ENCODE measurements at places on chromosomes 1 and 21.

- DNase-seq: no peak
Observed at GRCh38 chr1:3524556-3525203, 70.2 kb downstream of the ARHGEF16 start.

GRCh38 chr1:14842891-14843290 is 244.4 kb downstream of the KAZN start:
- no peak for DNase-seq

DNA sequence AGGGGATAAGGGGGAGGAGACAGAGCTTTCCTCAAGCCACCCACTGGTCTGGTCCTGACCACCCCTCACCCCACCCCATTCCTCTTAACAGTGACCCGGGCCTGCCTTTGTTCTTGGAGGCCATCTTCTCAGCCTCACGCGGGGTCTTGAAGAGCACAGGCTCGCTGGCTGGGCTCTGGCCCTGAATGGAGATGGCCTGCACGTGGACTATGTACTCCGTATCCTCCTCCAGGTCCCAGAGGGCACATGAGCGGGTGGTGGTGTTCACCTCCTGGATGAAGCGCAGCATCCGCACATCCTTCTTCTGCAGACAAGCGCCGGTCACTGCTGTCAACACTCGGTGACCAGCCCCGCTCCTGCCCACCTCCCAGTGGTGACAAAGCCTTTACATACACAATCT is 2.6 kb downstream of the FNDC5 start:
- no peak for DNase-seq

DNA sequence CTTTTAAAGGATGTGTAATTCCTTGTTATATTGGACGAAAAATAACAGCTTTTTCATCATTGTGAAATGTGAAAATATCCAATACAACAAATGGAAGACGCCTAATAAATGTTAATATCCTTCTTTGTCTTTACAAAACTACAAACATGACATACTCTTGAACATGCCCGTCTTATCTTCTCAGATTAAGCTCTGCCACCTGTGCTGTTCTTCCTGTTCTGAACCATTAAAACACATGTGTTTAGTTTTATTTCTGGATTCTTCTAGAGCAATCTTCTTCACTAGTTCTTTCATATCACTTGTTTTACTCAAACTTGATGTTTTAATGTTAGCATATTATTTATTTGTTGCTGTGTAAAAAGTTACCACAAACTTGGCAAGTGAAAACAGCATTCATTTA is 147.0 kb downstream of the CLEC20A start:
- DNase-seq: no peak

GRCh38 chr1:6777813-6778212 is 7.4 kb upstream of the CAMTA1 start:
- DNase-seq: no peak

DNA sequence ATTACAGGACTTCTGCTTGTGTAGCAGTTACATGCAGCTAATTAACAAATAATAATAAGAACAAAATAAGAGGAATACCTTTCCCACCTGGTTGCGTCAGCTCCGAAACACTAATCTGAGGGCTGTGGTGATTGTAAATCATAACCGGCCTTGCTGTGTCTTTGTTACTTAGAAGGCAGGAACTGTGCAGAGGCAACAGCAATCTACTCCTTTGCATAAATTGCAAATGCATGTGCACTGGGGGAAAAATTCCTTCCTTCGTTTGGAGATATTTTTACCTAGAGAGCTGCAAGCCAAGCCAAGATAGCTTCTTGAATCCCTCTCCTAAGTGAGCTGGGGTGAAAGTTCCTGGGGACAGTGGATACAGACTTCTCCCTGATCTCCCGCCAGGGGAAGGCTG is 46.0 kb downstream of the NKAIN1 start:
- no peak for DNase-seq

DNA sequence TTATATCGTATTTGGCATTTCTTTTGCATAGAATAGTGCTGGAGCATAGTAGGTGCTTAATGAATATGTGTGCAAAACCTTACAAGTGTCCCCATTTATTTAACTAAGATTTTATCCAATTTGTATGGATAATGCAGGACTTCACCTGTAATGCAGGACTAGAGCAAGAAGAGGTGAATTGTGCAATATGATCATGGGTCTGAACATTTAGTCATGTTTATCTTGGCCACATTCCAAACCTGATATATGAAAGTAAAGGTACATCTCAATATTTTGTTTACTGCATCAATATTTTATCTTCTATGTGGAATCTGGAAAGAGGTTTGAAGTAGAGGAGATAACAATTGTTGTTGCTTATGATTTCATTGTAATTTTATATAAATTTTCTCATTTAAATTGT is 1626.7 kb upstream of the B3GALT2 start:
- no peak for DNase-seq

DNA sequence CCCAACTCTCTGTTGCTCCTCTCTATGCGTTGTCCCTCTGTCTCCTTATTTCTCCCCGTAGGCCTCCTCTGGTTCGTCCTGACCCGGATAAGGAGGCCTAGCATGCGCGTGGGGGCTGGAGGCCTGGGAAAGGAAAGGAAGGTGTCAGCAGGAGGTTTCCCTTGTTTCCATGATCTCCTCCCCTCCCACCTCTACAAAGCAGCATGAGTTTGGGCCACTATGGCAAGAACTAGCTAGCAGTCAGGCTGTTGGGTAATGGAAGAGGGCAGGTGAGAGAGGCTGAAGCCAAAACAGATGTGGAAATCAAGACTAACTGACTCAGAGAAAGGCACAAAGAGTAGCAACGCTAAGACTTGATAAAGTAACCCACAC is 687 bp upstream of the SEMA6C start:
- DNase-seq: no peak

DNA sequence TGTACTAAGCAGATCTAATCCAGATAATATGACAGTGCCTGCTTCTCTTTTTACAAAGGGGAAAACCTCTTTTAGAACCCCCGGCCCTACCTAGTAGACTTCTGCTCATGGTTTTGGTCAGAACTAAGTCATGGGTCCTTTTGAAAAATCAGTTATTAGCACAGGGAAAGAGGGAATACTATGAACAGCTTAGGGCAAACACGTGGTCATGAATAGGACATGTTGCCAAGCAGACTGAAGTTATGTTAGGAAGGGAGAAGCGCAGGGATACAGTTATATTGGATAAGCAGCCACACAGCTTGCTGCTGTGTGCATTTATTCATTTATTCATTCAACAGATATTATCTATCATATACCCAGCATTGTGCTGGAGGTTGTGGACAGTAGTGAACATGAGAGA is 25.3 kb upstream of the IGSF3 start:
- DNase-seq: no peak

GRCh38 chr1:231422798-231423309 is 767 bp upstream of the EGLN1 start:
- no peak for DNase-seq

DNA sequence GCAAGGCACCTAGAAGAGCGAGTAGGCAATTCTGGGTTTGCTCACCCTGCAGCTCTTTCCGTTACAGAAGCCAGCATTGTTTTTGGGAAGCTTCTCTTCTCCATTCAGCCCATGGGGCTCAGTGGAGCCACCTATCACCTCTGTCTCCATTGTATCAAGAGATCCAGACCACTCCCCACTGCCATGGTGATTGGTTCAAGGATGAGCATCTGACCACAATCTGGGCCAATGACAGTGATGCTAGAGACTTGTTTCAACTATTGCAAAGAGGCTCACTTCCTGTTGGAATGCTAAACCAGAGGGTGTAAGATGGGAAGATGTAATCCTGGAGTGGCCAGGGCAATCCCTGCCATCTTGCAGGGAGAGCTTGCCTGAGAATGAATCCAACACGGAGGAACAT is 6.6 kb downstream of the SPATA21 start:
- no peak for DNase-seq

- no peak for DNase-seq
Observed at GRCh38 chr1:110113551-110113950, 1.3 kb downstream of the UBL4B start.

- DNase-seq: no peak
Observed at GRCh38 chr1:107273515-107273914, 132.7 kb downstream of the NTNG1 start.

GRCh38 chr1:119594376-119594775 is 53.7 kb downstream of the ZNF697 start:
- DNase-seq: no peak

DNA sequence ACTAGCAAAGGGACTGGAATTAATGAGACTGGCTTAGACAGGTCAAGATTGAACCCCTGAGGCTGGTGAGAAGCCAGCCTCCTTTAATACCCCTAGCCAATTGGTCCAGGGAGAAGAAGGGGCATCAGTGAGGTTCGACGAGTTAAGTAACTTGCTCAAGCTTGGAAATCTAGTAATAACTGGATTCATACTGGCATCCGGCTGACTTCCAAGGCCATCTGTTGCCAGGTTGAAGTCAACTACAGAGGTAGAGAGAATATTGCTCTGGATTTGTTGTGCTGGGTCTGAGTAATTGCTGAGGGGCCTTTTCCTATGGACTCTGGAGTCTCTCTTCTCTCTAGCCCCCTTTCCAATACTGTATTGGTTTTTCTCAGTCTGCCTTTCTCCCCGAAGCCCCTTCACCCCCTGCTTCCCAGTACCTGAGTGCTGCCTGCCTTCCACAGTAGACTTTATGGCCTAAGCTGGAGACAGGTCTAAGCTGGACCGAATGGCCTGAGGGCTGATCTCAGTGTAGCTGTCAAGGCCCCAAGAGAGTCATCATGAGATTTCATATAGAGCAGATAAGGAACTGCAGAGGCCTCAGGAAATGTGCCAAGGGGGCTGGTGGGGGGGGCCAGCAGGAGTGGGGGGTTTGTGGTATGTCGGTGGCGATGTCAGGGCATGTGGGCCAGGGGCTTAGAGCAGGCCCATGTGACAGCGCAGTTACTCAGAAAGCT is 42.4 kb upstream of the IL19 start:
- DNase-seq: no peak

- no peak for DNase-seq
Observed at GRCh38 chr21:35677298-35677841, 383.0 kb downstream of the SETD4 start.

GRCh38 chr1:230800891-230801840 is 54.0 kb downstream of the CAPN9 start:
- DNase-seq: no peak

GRCh38 chr1:16087733-16088132 is 14.3 kb upstream of the FAM131C start:
- no peak for DNase-seq

DNA sequence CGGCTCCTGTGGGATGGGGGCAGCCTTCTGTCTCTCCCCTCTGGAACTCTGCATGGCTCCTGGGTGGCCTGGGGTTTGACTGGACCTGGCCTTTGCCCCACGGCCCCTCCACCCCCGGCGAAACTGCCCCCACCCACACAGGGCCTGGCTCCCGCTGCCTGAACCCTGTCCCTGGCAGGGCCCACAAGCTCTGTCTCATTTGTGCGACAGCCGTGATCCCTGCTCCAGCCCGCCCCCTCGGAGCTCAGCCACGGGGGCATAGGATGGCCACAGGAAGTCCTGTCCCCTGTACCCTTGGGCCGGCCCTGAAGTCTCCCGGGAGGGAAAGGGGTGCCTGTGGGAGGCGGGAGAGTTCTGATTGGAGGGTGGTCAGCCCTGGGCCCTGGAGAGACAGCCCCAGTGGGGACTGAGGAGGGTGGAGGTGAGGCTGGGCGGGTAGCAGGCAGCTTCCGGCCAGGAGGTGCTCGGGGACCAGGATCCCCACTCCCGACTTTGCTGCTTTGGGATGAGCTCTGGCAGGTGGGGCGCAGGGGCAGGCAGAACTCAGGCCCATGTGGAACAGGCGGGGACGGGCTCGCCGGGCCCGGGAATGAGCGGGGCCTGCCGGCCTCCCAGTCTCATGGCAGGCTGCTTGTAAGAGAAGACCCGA is 45.1 kb downstream of the SLX9 start:
- DNase-seq: no peak

DNA sequence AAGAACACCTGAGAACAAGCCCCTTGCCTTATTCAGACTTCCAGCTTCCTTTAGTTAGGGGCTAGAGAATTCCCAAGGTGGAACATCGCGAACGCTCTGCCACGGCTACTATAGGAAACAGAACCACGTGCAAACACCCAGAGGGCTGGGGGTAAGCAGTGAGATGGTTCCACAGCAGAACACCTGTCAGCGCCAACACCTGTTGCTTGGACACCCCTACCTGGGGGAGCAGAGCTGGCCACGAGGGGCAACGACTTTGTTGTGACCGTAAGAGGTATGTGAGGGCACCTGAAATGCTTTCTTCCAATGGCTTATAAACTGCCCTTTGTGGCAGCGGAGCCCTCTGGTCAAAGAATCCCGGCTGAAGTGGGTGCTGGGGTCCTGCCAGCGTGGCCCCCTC is 50.7 kb downstream of the MRPL37 start:
- no peak for DNase-seq

GRCh38 chr1:21886486-21887215 is 50.5 kb downstream of the HSPG2 start:
- DNase-seq: no peak

DNA sequence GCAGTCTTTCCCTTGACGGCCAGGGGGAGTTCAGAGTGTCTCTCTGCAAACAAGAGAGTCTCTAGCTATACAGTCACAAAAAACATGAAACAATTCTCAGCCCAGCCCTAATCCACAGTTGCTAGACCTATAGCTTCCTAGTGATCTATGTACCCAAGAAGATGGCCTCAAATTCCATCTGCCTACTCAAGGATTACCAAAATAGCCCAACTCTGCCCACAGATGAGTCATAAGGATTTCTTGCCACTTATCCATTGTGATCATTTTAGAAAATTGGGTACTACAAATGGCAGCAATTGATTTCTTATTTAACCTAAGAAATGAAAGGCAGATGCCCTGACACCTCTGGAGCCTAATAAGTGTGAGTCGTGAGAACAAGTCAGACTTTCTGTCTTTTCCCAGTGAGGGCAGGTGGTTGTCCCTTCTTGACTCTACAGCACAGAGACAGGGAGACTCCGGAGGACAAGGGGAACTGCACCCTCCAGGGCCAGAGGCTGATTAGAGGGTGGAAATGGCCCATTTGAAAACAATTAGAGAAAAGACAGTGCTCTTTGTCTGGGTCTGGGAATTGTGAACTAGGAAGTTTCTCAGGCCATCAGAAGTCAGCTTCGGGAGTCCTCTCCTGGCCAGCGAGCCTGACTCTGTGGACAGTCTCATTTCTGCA is 65.4 kb downstream of the ABCA4 start:
- no peak for DNase-seq

- DNase-seq: no peak
Observed at GRCh38 chr1:21051177-21051825, 125.4 kb downstream of the EIF4G3 start.

- DNase-seq: no peak
Observed at GRCh38 chr1:189323091-189323490, 1154.6 kb downstream of the BRINP3 start.

DNA sequence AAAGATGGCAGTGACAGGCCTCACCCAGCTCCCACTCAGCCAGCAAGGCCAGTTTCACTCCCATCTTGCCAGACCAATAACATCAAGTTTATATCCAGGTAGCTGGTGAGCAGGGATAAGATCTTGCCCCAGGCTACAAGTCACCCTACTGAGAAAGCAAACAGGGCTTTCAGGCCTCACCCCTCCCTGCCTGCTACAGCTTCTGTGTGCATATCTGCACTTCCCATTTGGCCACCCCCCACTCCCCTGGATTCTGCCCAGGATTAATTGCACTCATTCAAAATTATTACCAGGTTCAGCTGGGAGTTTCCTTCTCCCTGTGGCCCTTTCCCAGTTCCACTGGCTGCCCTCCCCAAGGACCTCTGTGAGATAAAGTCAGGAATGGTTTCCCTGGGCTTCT is 352.1 kb downstream of the TBX15 start:
- DNase-seq: no peak
